Choroid plexus epithelial cell (primary cell): ENCODE measurements at places on chromosomes 6 and 20.

DNA sequence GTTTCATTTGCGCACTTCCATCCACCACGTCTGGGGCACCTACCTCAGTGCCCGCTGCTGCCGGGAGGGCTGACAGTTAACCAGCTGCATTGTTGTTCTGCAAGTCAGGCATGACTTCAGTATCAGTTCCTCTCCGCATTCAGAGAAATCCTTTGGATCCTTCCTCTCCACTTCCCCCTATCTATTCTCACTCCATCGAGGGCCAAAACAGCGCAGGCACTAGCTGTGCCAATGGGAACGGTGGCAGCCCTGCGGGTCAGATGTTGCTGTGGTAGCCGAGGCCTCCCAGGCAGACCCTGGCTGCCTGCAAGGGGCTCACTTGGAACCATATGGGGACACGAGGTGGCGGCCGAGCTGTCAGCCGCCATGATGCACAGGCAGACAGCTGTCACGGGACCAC lies 64.2 kb upstream of the INSM1 start:
- no peak for DNase-seq

GRCh38 chr20:10754824-10755223 lies 81.0 kb upstream of the JAG1 start:
- DNase-seq = no peak

GRCh38 chr20:45095805-45096238 lies 5.1 kb downstream of the KCNS1 start:
- DNase-seq = peak; percentile 78

DNA sequence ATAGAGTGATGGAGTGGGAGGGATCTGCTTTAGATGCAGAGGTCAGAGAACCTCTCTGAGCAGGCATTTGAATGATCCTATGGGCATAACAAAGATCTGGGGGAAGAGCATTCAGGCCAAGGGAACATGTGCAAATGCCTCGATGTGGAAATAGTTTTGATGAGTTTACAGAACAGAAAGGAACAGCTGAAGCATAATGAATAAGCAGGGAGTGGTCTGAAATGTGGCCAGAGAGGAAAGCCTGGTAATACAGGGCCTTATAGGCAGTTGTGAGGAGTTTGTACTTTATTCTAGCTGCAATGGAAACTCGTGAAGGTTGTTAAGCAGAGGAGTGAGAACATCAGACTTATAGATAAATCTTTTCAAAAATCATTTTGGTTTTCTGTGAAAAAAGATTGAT lies 33.0 kb upstream of the ME1 start:
- peak; percentile 8 for DNase-seq

DNA sequence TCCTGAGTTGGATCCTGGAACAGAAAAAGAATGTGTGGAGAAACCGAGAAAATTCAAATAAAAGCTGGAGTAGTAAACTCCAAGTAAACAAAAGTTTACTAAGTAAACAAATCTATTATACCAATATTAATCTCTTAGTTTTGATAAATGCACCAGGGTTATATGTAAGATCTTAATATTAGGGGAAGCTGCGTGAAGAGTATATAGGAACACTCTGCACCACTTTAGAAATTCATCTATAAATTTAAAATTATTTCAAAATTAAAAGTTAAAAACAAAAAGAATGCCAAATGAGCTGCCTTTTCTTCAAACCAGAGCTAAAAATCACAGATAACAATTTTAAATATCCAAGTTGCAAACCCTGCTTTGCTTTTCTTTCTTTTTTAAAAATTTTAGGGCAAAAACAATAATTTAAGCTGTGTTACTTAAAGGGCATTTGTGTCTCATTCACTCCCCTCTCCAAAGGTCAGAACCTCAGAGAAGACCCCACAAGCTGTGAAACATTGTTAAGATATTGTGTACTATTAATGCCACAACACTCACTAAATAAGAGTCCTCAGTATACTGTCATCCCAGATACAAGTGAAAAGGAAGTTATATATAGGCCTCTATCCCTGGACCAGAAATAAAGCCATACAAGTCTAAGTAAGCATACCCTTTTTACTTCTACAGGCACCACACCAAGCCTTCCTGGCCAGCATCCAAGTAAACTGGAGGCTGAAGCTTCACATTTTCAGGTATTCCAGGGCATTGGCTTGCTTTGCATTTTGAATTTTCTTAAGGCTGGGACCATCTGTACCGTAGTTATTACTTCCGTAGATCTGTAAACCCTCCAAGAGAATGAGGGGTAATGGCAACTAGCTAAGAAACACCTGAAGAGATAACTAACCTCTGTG lies 7.0 kb downstream of the DNAAF9 start:
- DNase-seq = no peak

DNA sequence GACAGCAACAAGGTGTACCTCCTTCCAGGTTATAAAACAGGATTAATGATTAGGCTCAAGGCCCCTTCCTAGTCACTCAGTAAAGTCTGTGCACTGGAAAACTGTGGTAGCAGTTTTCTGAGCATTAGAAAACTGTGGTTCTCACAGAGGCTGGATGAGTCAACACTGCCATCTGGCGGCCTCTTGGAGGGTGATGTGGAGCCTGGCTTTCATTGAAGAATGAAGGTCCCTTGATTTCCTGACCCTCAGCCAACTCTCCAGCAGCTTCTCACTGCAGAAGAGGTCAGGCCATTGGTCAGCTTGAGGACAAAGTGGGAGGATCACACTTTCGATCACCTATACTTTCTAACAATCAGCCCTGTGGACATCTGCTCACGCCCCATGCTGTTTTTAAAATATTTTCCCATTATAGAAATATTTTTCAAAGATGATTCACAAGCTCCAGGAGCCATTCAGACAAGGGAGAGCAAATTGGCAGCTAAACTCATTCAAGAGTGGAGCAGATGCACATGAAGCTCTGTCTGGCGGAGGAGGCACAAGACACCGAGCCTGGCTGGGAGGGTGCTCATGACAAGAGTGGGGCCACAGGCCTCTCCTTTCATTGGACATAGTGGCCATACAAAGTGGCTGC lies 23.2 kb downstream of the PSMB1 start:
- DNase-seq = peak; percentile 90

DNA sequence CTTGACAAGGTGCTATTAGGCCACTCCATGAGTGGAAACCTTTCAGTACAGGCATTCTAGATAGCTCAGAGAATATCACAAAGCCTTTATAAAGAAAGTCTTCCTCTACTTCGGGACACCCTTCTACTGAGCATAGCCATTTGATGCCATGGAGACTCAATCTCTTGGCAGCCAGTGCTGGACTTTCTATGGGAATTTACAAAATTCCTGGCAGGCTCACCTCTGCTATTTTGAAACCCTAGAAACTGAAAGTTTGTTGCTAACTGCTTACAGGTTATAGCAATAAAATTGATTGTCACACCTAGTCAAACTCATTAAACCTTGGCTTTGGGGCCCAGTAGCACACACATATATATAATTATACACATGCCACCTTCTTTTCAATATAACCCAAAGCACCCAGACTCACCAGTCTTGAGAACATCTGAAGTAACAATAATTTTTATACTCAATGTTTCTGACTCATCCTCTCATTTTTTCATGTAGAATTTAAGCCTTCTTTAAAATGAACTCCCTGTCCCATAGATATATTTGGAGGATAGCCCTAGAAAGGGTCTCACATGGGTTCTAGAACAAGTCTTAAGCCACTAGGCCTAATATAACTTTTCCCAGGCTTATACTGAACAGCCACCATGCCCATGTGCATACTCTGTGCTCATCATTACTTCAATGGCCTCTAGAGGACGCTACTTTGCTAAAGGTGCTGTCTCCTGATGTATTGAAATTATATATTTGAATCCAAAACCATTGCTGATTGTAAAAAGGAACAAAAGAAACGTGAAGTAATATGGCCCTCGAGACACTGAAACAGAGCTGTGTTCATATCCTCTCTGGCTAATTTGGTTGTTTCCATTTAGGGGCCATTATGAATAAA lies 368.1 kb upstream of the MARCKS start:
- peak; percentile 28 for DNase-seq

DNA sequence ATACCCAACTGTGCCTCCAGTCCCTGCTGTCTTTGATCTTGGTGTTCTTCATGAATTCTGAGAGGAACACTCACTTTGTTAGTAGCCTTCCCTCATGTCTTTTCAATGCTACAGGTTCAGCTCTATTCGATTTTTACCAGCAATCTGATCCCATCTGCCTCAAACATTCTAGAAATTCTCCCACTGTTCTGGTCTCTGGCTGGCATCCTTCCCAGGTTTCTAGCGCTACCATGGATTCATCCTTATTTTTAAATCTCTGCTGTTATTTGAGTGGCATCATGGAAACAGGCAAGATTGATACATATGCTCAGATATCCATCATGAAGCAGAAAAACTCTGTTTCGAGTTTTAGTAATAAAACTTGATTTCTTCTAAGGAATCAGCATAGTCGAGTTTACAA lies 94.8 kb downstream of the GRM1 start:
- no peak for DNase-seq

DNA sequence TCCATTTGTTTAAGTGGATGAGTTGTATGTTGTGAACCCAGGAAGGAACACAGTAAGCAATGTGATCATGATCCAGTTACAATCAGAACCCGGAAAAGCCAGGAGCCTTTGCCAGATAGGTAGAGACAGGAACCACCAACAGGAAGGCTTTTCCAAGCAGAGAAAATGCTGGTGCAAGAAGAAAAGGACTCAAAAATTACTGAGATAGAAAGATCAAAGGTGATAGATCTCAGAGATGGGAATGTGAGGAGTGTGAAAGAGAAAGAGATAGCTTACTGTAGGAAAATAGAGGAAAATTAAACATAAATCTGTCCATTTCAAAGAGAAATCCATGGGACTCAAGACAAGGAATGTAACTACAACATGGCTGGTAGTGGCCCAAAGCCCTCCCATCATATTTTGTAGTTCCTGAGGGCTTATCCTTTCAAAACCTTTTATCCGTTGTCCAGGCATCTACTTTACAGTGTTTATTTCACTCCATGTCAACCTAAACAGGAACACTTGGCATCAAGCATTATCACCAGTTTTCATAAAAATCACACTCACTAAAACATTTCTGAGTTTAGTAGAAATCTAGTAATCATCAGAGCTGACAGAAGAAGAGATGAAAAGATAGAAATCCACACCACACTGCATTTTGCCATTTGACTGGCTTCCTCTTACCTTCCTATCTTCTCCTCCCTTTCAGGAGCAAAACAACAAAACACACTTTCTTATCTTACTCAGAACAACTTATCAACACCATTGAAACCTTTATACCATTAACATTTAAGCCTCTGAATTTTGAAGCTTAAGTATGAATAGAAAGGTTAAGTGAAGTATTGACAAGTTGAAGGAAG lies 44.5 kb upstream of the STXBP5 start:
- DNase-seq = no peak

DNA sequence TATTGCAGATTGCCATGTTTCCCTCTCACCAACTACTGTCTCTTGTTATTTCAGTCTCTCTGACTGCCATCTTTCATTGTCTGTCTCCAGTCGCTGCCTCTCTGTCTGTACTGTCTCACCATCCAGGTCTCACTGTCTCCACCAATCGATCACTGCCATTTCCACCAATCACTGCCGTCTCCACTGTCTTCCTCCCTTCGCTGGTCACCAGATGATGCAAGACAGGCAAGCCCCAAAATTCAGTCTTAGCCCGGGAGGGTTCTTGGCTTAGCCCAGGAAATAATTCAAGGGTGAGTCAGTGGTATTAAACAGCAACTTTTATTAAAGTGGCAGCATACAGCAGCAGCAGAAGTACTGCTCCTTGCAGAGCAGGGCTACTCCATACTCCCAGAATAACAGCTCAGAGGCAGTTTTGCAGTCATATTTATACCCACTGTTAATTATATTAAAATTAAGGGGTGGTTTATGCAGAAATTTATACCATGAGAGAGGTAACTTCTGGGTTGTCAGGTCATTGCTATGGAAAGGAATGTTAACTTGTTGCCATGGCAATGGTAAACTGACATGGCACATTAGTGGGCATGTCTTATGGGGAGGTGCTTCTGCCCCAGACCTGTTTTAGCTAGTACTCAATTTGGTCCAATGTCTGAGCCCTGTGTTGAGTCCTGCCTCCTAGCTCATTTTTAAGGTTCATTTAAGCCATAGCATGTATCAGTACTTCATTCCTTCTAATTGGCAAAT lies 23.0 kb upstream of the ECHDC1 start:
- peak; percentile 99 for DNase-seq

DNA sequence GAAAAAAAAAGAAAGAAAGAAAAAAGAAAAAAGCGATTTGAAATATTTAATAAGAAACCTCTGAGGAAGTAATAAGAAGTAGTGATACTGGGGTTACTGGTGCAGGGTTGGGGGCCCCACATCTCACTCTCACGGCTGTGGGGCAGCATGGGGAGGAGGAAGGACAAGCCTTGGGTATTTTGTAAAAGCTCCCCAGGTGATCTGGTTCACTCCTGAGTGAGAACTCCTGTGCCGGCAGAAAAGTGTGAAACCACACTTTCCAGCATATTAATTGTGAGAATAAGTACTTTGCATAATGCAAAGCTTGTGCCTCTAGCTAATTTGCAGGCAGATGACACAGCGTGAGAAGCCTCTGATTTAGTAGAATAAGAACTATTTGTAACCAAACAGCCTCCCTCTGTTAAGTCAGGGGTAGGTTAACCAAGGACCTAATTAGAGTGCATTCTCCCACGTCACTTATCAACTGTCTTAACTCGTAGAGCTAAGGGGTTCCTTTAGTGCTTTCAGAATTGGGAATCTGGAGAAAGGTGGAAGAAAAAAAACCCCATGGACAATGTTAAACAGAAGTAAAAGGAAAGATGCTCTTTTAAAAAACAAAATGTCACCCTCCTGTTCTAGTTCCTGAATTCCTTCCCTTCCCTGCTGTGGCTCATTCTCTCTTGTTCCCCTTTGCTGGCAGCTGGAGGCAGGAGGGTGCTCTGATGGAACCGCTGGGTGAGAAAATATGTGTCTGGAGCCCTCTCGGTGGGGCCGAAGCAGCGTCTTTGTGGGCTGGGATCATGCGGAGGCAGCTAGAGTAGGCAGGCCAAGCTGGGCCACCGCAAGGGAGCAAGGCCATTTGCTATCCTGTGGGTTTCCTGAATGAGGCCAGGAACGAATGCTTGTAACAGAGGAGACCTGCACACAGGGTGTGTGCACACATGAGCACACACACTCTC lies 108.7 kb downstream of the FYN start:
- no peak for DNase-seq

DNA sequence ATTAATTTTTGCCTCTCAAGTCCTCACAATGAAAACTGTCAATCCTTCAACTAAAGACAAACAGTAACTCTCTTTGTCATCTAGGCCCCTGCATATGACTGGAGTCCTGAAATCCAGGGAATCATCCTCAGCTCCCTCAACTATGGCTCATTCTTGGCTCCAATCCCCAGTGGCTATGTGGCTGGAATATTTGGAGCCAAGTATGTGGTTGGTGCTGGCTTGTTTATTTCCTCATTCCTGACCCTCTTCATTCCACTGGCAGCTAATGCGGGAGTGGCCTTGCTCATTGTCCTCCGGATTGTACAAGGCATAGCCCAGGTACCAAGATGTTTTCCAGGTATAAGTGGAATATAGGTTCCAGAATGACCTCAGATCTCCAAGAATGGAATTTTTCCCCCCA lies 15.4 kb downstream of the SLC17A4 start:
- no peak for DNase-seq

GRCh38 chr6:91155129-91155785 lies 568.4 kb upstream of the MAP3K7 start:
- DNase-seq = no peak

GRCh38 chr20:8860011-8860495 lies 208.8 kb upstream of the PLCB4 start:
- peak; percentile 95 for DNase-seq
